ENCODE measurements at places on chromosomes 6 and 20.

- peak; percentile 73 for DNase-seq
These were observed 34.5 kb upstream of the HBS1L start for GRCh38 chr6:135088818-135089809.

GRCh38 chr6:19417713-19418112, 419.5 kb upstream of the ID4 start:
- no peak for DNase-seq

GRCh38 chr6:3322366-3322890, 63.7 kb downstream of the PSMG4 start:
- no peak for DNase-seq

DNA sequence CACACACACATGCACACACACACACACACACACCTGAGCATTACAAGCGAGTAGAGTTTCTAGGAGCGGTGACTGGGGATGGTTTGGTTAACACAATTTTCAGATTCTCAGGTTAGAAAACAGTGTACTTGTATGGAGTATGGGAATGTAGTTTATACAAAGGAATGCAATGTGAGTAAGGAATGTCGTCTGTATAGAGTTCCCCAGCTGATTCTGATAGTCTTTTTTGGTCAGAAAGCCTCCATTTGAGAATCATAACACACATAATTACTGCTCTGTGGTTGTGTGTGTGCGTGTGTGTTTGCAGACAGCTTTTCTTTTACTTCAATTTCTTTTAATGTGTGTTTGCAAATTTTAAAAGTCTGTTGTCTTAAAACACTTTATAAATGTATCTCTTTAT, 93.2 kb downstream of the MYO6 start:
- no peak for DNase-seq

GRCh38 chr20:4601630-4602296, 119.9 kb upstream of the PRND start:
- DNase-seq, result no peak

GRCh38 chr6:28408076-28408802, 8.7 kb upstream of the ZSCAN12 start:
- DNase-seq, result no peak
